ENCODE measurements at places on chromosomes 11 and 22.
A peak's percentile ranks its signal among the peaks of the same experiment; 100 is the strongest.

- DNase-seq: no peak
These were observed 128.2 kb upstream of the FIBIN start for GRCh38 chr11:26865703-26866102.

GRCh38 chr11:11215058-11215815, 137.8 kb downstream of the CSNK2A3 start:
- DNase-seq: no peak

- no peak for DNase-seq
These were observed 55.8 kb downstream of the MS4A13 start for GRCh38 chr11:60570970-60571369.

- DNase-seq: no peak
These were observed 751.2 kb downstream of the JRKL start for GRCh38 chr11:97140885-97141494.

- DNase-seq: no peak
These were observed 342.6 kb downstream of the SOX6 start for GRCh38 chr11:16013649-16014275.

DNA sequence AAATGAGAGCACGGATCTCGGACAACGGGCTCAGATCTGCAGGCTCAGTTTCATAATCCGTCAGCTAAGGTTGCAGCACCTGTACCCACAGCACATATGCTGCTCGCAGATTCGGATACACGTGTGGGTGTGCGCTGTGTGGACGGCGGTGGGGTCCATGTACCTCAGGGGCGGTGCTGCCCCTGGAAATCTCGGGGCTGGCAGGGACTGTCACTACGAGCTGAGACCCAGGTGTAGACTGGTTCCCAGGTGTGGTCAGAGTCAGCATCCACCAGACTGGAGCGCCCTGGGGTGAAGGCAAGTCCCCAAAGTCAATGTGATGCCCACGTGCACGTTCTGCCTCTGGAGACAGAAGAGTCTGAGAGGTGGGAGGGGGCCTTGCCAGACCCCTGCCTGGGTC, 989.3 kb downstream of the BRD1 start:
- DNase-seq: no peak

DNA sequence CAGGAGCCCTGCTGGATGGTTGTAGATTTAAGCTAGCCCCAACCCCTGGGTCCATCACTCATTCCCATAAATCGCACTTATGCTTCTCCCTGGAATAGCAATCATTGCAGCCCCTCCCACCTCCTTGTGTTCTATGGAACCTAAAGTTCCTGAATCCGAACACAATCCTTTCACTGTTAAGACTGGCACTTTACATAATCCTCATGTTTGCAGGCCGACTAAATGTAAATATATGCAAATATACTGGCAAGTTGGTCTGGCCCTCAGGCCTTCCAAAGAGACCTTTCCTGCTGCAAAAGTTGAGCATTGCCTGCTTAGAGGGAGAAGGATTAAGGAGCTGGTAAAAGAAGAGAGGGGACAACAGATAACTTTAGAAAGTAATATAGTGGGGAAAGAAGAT, 892.9 kb downstream of the OPCML start:
- DNase-seq: no peak

DNA sequence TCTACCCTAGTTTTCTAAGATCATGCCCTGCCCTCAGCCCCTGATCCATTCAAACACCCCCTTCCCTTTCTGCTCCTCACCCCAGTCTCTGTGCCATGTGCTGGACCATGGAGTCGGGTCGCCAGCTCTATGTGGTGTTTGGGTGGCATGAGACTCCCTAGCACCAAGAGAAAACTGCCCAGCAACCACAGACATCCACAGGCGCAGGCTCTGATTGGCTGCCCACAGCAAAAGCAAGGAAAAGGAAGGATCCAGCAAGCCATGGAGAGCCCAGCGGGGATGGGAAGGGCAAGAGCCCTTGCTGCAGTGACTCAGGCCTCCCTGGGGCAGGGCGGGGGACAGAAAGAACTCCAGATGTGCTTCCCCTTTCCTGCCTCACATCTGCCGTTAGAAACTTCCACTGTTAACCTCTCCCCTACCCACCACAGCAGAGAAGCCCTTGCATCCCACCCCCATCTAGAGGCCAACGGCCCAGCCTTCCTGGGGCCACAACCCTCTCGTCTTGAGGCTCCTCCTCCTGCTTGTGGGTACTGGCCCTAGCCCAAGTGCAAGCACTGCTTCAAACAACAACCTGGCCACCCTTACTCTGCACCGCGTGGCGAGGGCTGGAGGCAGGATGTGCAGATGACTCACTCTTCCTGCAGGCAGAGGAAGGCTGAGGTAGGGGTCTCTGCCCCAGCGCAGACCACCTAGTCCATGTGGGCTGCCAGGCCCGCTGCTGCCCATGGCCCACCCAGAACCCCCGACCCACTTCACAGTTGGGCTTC, 9.7 kb upstream of the AHNAK start:
- peak; percentile 88 for DNase-seq

GRCh38 chr11:20909995-20910726, 240.8 kb downstream of the NELL1 start:
- no peak for DNase-seq

DNA sequence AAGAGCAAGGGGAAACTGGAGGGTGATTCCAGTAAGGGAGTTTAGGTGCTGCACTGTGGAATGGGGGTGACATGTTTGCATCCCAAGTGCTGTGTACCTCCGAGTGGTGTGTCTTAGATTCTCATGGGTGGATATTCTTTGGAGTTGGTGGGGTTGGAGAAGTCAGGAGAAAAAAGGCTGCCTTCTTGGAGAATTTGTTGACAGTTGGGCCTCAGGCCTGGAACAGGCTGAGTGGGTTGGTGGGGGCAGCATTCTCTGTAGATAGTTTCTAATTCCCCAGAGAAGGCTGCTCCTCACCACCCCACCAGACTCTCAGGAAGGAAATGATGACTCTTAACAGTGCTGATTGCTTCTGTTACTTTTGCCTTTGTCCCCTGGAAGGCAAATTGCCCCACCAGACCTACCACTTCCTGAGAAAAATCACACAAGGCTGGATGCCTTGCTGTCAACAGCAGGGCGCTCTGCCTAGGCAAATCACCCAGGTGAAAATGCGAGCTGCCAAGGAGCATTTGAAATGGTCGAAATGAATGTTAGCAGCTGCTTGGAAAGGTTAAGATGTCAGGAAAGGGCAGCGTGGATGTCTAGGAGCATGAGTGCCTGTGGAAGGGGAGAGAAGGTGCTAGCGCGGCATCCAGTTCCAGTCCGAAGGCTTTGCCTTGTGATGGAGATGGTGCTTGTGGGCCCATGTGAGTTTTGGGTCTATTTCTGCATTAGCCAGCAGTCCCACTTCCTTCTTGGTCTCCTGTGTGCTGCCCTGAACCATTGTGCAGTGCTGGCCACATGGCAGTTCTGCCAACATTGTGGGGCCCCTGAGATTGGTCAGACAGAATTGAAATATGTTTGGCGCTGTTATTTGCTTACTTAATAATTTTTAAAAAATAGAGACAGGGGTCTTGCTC, 29.7 kb upstream of the SORL1-AS1 start:
- no peak for DNase-seq

GRCh38 chr11:116692318-116693101, 80.3 kb downstream of the BUD13 start:
- DNase-seq: no peak

GRCh38 chr11:86594746-86595145, 77.7 kb downstream of the ME3 start:
- no peak for DNase-seq

GRCh38 chr11:117019871-117020270, 78.4 kb downstream of the SIK3 start:
- no peak for DNase-seq

DNA sequence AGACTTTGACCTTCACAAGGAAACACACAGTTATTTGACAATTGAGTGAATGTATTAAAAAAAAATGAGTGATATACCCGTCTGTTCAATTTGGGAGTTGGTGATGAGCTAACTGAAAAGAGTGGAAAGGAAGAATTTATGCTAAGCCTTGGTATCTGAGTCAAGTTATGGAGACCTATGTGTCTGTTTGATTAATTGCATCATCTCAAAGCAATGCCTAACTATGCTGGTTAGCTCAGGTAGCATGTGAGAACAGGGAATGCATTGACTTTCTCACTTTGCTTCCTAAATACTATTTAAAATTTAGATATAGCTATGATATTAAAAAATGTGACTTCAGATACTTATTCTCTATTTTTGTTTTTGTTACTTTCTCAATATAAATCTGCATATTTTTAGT, 110.5 kb downstream of the DDX10 start:
- no peak for DNase-seq

DNA sequence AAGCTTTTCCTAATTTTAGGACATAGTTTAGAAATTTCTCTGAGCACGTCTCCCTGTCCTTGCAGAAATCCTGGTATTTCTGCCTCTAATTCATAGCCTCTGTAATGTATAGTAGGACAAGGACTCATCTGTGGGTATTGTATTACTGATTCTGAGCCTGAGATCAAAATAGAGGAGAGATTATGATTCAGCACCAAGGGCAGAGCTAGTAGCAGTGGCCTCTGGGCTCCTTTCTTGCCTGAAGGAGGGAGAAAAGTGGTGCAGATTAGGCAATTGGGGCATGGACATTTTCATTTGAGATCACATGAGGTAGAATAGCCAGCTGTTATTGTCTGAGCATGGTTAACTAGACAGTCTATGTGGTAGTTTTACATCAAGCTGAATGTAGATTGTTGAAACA, 2.8 kb downstream of the MADD start:
- DNase-seq: no peak

DNA sequence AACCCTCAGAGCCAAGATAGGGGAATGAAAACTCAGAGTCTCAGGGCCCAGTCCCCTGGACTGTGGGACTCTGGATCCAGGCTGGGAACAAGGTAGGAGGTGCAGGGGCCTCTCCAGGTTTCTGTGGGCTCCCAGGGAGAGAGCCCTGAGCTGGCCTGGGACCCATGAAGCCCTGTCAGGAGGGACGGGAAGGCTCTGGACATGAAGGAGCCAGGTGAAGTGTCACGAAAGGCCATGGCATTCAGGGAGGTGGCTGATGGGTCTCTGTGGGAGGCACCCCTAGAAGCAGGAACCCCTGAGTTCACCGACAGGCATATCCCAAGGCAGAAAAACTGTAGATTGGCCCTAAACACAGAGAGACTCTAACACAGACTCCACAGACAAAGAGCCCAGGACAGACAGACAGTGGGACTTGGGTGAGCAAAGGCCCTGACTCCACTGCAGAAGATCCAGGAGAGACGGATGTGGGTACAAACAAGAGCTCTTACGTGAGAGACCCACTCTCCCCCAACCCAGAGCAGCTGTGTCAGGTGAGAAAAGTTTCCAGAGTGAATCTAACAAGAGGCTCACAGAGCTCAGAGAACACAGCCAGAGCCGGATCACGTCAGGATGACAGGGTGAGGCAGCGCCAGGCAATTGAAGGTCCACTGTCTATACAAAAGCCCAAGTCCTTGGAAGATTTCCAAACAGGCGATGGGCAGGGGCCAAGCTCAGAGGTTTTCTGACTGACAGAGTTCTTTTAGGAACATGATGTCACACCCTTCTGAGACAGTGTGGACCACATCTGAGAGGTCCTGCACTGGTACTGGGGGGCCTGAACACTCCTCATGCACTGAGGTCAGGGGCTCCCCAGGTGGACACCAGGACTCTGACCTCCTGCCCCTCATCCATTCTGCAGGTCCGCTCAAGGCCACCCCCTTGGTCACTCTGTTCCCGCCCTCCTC, 27.4 kb downstream of the IGLL5 start:
- no peak for DNase-seq

DNA sequence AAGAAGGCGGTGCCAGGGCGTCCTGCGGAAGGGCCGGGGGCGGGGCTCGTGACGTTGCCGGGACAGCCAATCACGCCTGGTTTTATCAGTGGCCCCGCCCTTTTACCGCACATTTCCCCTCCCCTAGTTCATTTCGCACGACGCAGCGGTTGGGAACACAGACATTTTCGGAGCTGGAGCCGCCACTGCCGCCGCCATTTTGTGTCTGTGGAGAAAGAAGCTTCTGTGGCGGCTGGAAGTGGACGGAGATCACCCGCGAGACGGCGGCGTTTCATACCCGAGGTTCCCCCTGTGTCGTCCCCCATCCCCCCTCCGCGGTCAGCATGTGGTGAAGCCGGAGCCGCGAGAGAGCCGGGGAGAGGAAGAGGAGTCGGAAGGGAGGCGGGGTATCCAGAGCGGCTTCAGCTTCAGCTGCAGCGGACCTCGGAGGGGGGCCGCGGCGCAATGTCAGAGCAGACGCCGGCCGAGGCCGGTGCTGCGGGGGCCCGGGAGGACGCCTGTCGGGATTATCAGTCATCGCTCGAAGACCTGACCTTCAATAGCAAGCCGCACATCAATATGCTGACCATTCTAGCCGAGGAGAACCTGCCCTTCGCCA, at the start of gene PCF11:
Gene PCF11, plus strand, starts transcription at position 136 of the 598 bp plus-strand sequence. Its CDS starts 309 bp downstream, at position 445.
- no peak for DNase-seq

- no peak for DNase-seq
These were observed 323.3 kb downstream of the TENM4 start for GRCh38 chr11:79117488-79117887.

DNA sequence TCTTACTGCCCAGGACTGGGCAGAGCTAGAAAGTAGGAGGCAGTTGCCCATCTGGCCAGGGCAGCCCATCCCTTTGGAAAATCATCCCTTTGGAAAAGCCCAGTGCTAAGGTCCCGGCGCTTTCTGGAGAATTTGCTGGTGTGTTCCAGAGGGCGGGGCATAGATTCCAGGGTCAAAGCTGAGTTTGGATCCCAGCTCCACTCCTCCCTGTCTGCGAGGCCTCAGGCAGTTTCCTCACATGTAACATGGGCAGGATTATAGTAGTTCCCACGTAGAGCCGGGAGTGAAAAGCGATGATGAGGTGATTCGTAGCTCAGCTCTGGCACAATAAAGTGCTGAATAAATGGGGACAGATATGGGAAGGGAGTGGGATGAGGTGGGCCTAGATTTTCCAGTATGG, 31.4 kb upstream of the LRRC10B start:
- no peak for DNase-seq

GRCh38 chr22:35681454-35682052, 33.3 kb downstream of the APOL6 start:
- DNase-seq: no peak

GRCh38 chr22:32617903-32618302, 143.3 kb downstream of the FBXO7 start:
- DNase-seq: no peak

DNA sequence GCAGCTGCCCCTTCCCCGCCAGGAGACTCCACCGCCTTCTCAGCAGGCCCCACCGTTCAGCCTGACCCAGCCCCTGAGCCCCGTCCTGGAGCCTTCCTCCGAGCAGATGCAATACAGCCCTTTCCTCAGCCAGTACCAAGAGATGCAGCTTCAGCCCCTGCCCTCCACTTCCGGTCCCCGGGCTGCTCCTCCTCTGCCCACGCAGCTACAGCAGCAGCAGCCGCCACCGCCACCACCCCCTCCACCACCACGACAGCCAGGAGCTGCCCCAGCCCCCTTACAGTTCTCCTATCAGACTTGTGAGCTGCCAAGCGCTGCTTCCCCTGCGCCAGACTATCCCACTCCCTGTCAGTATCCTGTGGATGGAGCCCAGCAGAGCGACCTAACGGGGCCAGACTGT, 42.6 kb downstream of the PPP2R1B start:
- no peak for DNase-seq

DNA sequence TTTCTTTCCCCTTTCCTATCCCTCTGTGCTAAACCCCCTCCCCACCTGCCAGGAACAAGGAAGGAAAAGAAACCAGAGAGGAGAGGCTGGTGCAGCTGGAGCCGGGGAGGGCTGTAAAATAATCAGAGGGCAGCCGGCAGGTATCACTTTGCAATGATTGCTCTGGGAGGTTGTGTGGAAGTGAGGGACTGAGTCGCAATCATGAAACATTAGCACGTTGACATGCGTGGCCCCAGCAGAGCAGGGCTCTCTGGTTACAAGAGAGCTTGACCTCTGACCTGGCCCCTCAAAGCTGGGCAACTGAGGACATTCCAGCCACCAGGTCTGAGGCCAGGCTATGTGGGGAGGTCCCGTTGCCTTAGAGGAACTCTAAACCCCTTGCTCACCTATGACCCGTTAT, 170.8 kb upstream of the BDNF start:
- no peak for DNase-seq

GRCh38 chr11:60914633-60915247, 782 bp downstream of the TMEM109 start:
- DNase-seq: no peak
